ENCODE measurements at places on chromosomes 1 and 21.

GRCh38 chr1:13514821-13515220, 1.0 kb upstream of the LRRC38 start:
- no peak for DNase-seq

DNA sequence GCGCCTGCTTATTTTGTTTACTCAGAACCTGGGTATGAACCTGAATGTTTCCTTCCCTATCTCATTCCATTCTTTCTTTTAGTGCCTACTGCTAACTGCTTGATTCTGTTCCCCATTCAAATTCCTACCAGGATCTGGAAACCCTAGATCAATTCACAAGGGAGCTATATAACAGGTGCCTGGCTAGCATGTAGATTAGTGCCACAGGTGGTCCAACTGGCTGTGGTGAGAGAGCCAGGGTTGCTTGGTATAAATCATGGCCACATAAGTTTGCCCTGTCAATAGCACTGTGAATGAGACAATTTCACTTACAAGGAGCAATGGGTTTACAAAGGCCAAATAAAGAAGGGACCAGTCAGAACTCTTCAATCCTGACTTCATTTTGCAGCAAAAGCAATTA, 6.6 kb upstream of the PRPF38B start:
- DNase-seq: no peak

DNA sequence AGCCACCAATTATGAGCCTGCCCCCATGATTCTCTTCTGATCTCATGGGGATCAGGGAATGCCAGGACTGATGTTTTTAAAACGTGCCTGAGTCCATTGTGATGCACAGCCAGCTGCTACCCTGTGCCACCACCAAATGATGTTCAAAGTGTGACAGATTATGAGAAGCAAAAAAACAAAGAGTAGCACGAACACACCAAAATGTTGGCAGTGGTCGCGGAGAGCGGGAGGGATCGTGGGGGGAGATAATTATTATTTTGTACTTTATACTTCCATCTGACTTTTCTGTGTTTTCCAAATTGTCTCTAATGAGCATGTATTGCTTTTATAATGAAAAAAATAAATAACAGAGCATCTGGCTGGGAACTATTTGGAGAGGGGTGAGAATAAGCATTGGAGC, 50.5 kb downstream of the EPHB2 start:
- no peak for DNase-seq

DNA sequence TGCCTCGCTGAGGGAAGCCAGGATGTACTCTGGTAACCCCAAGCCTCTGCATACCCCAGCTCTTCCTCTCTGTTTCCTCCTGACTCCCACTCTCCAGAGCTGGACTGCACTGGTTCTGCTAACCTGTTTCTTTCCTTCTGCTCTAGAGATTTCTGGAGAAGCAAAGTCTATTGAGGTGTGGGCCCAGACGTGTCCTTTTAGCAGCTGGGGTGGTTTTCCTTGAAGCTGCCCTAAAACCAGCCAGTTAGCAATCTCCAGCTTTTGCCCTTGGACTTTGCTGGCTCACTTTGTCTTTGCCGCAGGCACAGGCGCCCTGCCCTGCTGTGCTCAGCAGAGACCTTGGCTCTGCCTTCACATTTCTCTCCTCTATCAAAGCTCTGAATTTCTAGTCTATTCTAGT, 171.8 kb upstream of the IVNS1ABP start:
- no peak for DNase-seq

DNA sequence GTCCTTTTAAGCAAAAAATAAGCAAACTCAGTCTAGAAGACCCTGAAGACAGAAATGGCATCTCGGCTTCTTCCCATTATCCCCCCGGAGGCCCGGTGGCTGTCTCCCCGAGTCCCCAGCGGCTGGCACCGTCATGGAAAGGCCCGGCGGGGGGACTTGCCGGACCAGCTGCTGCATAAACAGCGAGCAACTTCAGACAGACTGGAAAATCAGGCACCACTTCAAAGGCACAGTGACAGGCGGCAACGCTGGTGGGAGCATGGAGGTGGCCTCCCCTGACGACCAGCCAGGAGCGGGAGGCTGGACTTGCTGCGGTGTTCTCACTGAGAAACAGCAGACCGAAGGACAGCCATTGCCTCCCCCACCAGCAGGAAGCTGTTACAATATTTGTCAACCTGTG, 18.4 kb upstream of the C1QA start:
- DNase-seq: no peak

DNA sequence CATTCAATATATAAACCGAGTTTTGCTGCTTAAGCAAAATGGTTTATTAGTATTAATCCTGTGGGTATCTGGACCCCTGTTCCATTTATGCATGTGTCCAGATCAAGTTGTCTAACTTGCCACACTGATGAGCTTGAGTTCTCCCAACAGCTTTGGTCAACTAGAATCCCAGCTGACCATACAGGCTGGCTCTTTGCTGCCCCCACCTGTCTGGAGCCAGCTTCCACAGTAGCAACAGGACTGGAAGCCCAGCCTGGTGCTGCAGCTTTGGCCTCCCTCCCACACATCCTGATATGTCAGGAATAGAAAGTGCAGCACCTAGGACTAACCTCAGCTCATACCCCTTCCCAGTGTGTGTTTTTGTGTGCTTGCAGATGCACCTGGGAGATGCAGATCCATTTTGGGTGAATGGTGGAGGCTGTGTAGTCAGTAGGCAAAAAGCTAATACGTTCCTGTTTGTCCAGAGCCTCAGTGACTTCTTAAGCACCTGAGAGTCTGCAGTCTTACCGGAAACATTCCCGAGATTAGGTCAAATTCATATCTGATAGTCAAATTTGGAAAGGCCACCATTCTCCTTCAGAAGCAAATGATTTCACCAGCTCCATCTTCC, 40.9 kb upstream of the BEND5 start:
- DNase-seq: no peak

GRCh38 chr1:6848816-6849215, 63.6 kb downstream of the CAMTA1 start:
- DNase-seq: no peak

DNA sequence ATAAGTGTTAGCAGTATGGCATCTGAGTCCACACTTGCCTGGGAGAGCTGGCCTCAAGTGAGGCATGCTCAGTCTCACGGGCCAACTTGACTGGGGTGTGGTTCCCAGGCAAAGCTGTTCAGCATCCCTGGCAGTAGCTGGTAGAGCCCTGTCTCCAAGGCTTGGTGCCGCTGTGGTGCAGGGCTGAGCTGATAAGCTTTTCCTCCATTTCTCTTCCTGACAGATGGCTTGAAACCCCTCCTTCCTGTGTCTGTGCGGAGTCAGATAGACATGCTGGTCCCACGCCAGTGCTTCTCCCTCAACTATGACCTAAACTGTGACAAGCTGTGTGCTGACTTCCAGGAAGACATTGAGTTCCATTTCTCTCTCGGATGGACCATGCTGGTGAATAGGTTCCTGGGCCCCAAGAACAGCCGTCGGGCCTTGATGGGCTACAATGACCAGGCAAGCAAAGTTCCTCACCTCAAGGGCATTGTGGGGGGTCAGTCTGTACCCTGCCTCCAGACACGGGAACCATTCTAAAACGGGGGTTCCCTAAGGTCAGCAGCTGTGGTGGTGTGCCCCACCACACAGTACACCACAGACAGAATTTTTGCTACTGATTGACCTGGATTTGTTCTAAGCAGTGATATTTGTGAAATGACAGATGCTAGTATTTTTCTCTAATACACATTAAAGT, 13.7 kb upstream of the MIIP start:
- no peak for DNase-seq

- DNase-seq: no peak
Observed at GRCh38 chr1:197413564-197413963, 145.5 kb downstream of the CRB1 start.

GRCh38 chr1:93704052-93704451, 22.4 kb upstream of the BCAR3 start:
- no peak for DNase-seq

DNA sequence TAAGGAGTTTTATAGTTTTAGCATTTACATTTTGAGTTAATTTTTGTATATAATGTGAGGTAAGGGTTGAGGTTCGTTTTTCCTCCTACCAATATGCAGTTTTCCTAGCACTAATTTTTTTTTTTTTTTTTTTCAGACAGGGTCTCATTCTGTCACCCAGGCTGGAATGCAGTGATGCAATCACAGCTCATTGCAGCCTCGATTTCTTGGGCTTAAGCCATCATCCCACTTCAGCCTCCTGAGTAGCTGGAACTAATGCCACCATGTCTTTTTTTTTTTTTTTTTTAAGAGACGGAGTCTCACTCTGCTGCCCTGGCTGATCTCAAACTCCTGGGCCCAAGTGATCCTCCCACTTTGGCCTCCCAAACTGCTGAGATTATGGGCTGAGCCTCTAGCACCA, 2.5 kb upstream of the UBASH3A start:
- DNase-seq: no peak

GRCh38 chr1:36797761-36798160, 236.6 kb downstream of the GRIK3 start:
- no peak for DNase-seq

GRCh38 chr1:220564216-220564615, 36.3 kb downstream of the MARK1 start:
- no peak for DNase-seq

Measured in stimulated activated CD4-positive, alpha-beta T cell treated with anti-CD3 and anti-CD28 coated beads, Interleukin-12 subunit alpha, Interleukin-12 subunit beta, amount 100 ng/mL, for 4 hours (primary cell).